ENCODE measurements at places on chromosomes 2 and 18.

- DNase-seq = peak; percentile 63
Measured at GRCh38 chr2:201363857-201364560, 6.9 kb upstream of the FLACC1 start.

GRCh38 chr2:179817181-179817841 is 44.1 kb downstream of the ZNF385B start:
- DNase-seq = no peak

- DNase-seq = no peak
Measured at GRCh38 chr2:21821672-21822227, 698.0 kb downstream of the TDRD15 start.

GRCh38 chr2:212037062-212037461 is 501.5 kb downstream of the ERBB4 start:
- no peak for DNase-seq

- DNase-seq = no peak
Measured at GRCh38 chr2:39550701-39551285, 113.7 kb upstream of the MAP4K3 start.

- DNase-seq = no peak
Measured at GRCh38 chr2:180970016-180970415, 10.4 kb upstream of the UBE2E3 start.

DNA sequence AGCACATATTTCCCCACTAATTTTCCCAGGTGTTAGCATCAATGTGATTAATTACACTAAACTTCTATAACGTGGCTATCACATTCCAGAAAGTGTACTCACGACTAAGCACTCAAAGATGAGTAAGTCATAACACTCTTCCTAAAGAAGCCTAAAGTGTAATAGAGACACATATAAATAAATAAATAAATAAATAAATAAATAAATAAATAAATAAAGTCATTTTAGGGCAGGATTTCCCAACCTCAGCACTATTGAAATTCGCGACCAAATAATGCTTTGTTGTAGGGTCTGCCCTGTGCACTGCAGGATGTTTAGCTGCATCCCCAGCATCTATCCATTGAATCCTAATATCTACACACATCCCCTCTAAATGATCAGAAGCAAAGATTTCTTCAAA is 390.9 kb downstream of the CDH7 start:
- no peak for DNase-seq

DNA sequence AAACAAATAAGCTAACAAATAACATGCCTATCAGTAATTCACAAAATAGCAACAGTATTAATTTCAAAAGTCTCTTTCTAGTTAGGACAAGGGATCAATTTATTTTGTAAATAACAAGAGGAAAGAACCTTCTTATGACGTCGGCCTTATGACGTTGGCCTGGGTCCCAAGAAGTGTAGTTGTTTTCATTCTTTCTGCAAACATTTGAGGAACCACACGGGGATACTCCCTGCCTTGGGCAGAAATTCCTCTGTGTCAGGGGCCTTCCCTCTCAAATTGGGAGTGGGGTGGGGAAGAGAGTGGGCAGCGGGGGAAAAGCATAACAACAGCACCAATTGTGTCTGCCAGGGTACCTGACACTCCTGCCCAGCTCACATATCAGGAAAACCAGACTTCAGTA is 1.3 kb downstream of the CCDC68 start:
- DNase-seq = no peak

GRCh38 chr2:48578313-48578712 is 39.3 kb upstream of the GTF2A1L start:
- DNase-seq = no peak

GRCh38 chr18:48868468-48869466 is 82.0 kb downstream of the SMAD7 start:
- peak; percentile 93 for DNase-seq

DNA sequence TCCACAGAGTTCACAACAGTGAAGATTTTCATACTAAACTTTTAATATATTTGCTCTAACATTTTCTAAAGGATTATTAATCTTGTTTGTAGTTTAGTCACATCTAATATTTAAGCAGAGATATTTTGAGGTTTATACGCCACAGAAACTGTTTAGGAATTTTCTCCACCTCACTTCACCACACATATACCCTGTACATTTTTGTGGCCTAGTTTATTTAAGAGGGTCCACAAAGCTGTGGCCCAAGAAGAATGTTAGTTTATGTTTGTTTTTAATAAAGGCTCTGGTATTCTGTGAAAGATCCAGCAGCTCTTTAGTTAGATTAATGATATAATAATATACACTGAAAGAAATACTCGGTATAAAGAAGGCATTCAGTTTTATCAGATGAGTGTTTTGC is 132.7 kb upstream of the TTC27 start:
- DNase-seq = no peak

DNA sequence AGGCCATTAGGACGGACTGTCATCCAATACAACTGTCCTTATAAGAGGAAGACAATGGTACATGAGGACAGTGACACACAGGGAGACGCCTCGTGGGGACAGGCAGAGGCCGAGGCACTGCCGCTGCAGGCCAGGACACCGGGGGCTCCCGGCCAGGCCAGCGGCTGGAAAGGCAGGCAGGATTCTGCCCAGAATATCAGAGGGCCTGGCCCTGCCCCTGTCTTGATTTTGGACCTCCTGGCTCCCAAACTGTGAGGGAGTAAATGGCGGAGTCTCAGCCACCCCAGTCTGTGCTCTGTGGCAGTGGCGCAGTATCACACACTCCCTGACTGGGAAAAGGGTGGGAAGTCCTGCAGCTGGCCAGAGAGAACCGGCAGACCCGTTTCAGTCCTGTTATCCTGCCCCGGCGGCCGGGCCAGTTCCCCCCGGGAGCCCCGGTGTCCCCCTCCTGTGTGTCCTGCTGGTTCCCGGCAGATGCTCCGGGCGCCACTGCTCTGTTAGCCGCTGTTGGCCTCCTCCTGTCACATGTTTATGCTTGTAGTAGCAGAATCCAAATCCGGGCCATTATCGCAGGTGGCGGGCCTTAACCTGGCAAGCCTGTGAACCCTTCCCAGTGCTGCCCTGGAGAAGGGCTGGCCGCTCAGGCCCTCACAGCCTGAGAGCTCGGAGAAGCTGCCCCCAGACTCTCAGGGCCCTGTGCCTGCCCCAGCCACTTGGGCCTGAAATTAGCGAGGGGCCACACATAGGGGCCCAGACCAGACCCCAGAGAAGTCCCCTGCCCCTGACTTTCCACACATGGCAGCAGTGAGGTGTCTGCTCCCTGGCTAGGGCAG is 31.4 kb upstream of the TAF1B start:
- no peak for DNase-seq

- DNase-seq = no peak
Measured at GRCh38 chr2:10078704-10079265, 1.4 kb downstream of the CYS1 start.

GRCh38 chr2:173568054-173568453 is 213.4 kb downstream of the CDCA7 start:
- no peak for DNase-seq

- DNase-seq = no peak
Measured at GRCh38 chr2:69914950-69915945, at the start of gene MXD1. MXD1 (plus strand) TSS chr2:69915109; CDS start chr2:69915331, 222 bp downstream.

DNA sequence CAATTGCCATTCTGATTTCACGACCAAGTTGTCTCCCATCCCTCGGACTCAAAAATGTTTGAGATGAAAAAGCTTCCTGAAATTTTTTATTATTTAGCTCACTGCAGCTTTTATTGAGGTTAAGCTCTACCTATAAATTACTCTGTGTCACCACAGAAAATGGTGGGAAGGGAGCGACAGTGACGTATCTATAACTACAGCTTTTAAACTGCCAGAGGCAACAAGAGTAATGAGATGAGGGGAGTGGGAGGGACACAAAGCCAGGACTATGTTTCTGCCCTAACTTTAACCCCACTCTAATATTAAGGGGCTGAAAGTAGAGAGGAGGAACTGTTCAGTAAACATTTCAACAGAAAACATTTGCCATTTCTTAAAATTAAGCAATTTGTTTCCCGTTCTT is 37.4 kb downstream of the SMAD2 start:
- no peak for DNase-seq

DNA sequence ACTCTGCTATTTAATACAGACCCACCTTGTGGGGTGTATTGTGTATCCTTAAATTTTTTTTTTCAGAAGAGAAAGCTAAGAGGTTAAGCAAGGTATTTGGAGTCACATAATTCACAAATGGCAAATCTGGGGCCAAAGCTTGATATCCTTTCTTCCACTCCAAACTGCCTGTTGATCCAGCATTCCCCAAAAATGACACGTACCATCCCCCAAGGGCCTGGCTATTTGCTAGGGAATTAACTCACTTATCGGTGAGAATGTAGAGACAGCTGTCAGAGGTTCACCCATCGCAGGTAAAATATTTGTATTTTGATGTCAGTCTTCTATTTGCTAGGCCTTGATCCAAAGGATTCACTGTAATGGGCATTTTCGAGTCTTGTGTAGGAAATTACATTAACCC is 103.6 kb upstream of the FZD7 start:
- DNase-seq = no peak

DNA sequence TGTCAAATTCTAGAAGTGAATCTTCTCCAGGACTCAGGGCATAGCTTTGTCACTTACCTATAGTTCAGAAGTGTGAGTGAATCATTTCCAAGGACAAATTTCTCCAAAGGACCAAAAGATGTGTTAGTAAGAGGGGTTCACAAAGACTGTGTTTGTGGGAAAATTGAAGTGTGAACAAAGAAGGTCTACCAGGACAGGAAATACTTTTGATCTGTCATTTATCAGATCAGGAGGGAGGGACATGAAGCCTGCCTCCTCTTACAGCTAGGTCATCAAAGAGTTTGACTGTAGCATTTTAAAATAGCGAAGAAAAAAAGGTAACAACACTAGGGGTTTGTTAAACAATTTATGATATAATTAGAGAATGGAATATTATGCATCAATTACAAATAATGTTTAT is 2.0 kb upstream of the CD28 start:
- DNase-seq = no peak

DNA sequence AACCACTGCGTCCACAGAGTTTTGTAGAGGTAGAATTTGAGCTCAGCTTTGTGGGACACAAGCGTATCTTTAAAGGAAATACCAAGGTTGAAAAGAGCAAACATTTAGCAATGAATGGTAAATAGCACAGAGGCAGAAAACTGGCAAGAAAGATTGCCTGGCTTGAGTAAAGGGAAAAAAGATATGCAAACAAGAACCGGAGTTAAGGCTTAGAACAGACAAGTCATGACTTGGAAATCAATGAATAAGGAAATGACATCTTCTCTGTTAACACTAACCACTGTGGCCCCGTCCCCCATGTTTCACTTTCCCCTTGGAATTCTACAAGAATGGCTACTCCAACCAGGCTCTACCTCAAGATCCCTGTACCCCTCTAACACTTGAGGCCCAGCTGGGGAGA is 3.8 kb downstream of the STAM2 start:
- no peak for DNase-seq

DNA sequence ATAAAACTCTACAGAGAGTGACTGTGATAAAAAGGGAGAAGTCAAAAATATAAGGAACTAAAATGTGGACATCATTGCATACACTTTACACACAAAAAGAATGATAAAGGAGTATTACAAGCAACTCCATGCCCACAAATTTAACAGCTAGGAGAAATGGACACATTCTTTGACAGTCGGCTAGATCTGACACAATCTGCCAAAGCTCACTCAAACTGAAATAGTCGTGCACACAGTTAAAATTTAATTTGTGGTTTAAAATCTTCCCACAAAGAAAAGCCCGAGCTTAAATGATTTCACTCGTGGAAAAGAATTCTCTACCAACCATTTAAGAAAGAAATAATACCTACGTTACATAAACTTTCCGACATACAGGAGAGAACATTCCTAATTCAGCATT is 132.4 kb downstream of the ZAP70 start:
- DNase-seq = no peak

DNA sequence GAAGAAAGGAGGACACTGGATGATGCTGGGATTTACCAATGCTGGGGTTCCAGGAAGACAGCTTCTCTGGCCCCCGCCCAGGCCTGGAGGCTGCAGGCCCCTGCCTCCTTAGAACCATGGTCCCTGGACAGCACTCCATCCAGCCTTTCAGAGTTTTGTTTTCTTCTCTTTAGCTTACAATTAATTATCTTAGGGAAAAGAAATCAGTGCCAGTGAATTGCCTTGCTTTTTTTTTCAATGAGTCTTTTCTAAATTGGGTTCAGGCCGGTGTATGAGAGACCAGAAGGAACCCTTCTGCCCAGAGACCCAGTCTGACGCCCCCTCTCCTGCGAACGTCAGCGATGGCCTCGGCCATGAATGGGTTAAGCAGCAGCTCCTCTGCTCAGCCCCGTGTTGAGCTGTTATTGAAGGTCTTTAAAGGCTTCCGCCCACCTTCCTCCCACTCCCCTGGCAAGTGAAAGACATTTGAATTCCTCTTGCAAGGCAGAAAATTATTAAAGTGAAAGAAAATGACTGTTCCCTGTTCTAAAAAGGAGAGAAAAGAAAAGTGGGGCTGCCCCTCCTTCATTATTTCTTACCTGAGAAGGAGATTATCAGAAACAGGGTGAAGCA is 65.7 kb upstream of the CHMP1B start:
- no peak for DNase-seq

- DNase-seq = peak; percentile 71
Measured at GRCh38 chr2:85826990-85827878, 61.6 kb downstream of the ST3GAL5 start.

DNA sequence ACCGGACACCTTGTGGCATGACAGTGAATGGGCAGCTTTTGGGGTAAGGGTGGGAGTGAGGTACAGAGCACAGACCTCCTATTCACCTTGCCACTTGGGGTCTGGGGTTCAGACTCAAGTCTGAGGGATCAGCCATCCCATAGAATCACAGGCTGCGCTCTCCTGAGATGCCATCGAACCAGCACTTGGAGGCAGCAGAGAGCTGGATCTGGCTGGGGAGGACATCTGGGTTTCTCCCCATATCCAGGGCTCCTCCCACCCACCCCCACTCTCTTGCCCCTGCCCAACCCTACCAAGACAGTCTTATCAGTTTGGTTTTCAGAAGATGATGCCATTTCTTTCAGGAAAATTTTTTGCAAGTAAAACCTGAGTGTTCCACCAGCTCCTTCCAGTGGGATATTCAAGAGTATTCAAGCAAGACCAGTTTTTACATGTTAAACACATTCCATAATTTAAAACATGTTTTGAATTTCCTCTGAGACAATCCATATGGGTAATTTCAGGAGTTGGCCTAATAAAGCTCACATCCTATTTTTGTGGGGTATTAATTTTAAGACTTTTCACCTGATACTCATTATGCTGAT is 29.2 kb upstream of the TEX44 start:
- DNase-seq = peak; percentile 46

GRCh38 chr18:72161691-72162090 is 382.5 kb downstream of the CBLN2 start:
- no peak for DNase-seq

DNA sequence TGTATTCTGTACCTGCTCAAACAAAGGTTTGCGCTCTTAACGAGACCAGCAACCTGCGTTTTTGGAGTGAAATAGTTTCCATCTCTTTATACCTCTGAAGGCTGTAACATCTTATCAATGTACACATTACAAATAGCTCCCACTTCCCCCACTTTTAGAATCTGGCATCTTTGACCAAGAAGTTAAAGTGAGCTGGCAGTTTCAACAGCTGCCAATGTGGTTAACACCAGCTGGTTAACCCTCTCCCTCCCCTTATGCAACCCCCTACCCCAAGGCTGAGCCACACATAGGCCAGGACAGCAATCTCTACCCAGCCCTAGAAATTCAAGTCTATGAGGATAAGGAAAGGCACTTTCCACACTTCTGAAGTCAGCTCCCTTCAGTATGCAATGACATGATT is 2.2 kb upstream of the SERTAD2 start:
- DNase-seq = peak; percentile 59

All from activated CD4-positive, alpha-beta T cell treated with anti-CD3 and anti-CD28 coated beads, Interleukin-2, amount 50 U/mL, for 16 hours (primary cell).